CD4-positive, alpha-beta T cell treated with Interferon alpha-2 for 1 hour (primary cell): ENCODE measurements at places on chromosomes 4 and X.

DNA sequence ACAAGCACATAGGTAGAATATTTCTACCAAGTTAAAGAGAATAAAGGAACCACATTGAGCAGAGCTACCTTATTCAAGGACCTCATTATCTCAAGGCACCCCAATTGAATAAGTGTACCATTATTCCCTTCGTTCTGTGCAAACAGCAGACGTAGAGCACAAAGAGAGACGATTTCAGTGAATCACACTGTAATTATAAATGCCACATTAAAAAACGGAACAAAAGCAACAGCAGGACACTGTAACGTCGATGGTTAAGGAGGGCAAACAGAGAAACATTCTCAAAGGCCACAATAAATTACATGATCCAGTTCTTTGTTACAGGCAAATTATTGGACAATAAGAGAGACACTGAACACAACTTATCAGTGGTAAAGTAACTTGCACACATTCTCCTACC is 644.1 kb upstream of the TENM3 start:
- DNase-seq, result no peak

DNA sequence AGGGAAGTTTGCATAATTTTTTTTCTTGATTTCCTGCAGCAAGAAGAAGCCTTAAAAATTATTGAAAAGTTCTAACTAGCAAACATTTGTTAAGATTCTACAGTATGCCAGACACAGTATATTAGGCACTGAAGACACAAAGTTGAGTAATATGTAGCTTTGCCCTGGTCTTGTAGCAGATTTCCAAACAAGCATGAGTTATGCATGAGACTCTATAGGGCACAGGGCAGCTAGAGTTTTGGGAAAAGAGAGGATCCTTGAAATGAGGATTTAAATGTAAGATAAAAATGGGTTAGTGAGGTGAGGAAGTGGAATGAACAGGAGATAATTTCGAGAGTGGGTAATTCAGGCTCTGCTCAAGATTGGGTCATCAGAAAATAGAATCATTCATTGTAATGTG is 8.6 kb upstream of the GPRIN3 start:
- no peak for DNase-seq

DNA sequence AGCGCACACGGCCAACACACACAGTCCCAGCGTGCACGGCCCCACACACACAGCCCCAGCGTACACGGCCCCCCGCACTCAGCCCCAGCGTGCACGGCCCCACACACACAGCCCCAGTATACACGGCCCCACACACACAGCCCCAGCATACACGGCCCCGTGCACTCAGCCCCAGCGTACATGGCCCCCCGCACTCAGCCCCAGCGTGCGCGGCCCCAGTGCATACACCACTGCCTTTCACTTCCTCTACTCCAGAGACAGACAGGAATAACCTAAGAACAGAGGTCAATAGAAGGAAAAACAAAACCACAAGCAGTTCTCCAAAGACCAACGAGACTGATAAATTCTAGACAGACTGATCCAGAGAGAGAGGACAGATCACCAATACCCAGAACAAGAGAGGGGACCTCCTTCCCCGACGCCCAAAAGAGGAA is 17.1 kb downstream of the GAK start:
- DNase-seq, result no peak

- no peak for DNase-seq
Measured at GRCh38 chrX:37998586-37999262, 7.6 kb upstream of the SYTL5 start.

- DNase-seq, result no peak
Measured at GRCh38 chr4:188282471-188283232, 143.4 kb downstream of the TRIML1 start.

- DNase-seq, result no peak
Measured at GRCh38 chr4:6710282-6710681, 617 bp upstream of the MRFAP1L1 start.

GRCh38 chr4:93540562-93540961 is 288.0 kb upstream of the ATOH1 start:
- DNase-seq, result no peak

- DNase-seq, result no peak
Measured at GRCh38 chrX:46703980-46704379, 54.9 kb downstream of the SLC9A7 start.

DNA sequence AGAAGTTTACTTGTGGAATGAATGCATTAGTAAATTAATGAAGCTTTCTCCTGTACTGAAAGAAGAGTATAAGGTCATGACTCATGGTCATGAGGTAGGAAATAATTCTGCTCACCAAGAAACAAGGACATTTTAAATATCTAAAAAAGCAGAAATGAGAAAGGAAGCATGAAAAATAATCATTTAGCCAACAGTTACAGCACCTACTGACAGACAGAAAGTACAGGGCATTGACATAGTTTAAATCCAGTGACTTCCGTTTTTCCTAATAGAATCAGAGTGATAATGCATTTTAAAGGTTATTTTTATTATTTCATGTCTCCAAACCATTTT is 30.5 kb upstream of the ACSL1 start:
- DNase-seq, result no peak

DNA sequence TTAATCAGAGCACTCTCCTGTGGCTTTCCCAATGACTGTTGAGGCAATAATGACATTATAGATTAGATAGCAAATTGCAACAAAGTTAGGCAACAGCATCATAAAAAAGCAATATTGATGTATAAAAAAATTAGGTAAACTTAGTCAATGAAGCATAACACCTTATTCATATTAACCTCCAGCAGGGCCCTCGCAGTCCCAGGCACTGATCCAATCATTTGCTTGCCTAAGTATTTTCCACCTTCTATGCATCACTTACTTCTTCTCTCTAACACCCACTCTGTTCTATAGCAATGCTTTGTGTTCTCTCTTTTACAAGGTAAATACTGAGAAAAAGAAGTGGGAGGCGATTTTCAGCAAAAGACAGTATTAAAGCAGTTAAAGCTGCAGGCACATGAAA is 833.5 kb upstream of the ADGRL3 start:
- no peak for DNase-seq

- DNase-seq, result no peak
Measured at GRCh38 chr4:8044699-8045098, 105.0 kb upstream of the AFAP1 start.

DNA sequence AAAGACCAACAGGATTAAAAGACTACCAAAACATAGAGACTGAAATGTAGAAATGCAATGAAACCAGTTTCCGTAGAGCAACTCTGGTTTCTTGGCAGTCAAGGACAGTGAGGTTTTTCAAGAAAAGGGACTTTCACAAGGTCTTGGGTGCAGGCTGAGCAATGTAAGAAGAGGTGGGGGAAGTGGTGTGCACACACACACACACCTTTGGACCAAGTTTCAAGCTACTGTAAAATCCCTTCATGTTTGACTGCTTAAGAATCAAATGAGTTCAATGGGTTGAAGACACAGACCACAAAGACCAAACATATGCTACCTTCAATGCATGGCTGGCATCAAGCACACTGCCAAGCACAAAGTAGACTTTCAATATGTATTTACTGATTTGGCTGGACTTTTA is 17.8 kb upstream of the MCF2 start:
- no peak for DNase-seq

DNA sequence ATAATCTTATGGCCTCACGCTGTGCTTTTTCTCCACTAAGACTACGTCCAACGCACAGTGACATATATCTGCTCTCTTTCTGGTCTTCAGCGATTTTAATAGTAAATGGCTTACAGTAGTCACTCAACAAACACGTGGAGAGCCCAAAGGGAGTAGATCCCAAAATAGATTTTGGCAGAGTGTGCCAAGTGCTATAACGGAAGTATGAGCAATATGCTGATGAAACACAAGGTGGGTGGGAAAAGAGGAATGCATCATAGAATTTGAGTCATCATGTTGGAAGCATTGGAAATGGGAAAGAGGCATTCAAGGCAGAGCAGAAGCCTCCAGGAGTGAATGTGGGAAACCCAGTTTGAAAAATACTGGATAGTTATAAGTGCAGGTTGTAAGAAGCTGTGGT is 129.1 kb upstream of the LDB2 start:
- no peak for DNase-seq

DNA sequence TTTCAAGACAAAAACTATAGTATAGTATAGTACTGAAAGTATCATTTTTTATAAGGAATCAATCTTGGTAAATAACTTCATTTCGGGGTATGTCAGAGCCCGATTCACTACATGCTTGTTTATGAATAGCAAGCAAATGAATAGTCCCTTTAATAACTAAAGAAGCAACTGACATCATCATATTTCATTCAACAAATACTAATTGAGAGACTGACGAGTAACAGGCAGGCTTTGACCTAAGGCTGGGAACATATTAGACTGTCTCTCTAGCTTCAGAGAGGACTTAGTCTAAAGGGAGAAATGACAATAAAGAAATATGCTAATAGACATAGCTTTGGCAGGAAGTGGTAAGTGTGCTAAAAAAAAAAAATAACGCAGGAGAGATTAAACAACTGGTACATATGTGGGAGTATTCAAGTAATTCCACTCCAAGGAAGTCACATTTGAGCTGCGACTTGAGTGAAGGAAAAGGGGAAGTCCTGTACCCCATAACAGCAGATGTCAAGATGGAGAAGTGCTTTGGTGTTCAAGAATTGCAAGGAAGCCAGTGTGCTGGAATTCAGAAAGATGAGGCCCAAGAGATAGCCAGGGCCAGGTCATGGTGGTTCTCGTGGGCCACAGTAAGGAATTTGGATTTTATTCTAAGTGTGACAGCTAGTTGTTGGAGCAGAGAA is 284.9 kb downstream of the FBXO8 start:
- DNase-seq, result no peak

- DNase-seq, result no peak
Measured at GRCh38 chr4:187006189-187006618, 282.5 kb upstream of the FAT1 start.

GRCh38 chrX:24357106-24357505 is 3.3 kb upstream of the SUPT20HL1 start:
- no peak for DNase-seq
